ENCODE measurements at places on chromosomes 12 and 14.
A peak's percentile ranks its signal among the peaks of the same experiment; 100 is the strongest.

DNA sequence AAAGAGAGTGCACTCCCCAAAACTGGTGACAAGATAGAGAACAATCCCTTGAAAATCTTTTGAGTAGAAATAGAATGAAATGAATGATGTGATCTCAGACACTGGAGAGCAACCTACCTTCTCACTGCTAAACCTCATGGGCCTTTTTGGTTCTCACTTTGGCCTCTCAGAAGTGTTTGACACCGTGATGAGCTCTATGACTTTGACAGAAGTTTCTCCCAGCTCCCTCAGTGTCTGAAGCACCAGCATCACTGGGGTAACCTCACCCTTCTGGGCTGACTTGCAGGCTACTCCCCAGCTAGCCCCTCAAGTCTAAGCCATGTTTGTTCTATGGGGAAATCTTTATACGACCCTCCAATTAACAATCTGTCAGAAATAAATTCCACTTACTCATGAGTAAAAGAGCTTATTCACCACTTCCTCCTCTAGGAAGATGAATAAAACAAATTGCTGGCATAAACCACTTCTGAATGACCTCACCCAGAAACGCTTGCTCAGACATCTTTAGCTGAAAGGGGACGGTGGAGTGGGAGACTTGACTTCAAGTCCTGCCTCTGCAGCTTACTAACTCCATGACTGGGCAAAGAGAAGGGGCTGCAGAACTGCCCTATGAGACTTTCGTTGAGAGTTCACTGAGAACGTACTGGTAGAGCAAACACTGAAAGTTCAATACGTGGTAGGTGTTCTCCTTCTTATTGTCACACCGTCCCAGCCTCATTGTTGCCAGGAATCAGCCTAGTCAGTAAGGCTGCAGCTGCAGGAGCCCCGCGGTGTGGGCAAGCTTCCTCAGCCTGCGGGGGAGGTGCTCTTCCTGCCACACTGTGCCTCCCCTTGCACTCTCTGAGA is 46.5 kb downstream of the ST8SIA1 start:
- no peak for DNase-seq

DNA sequence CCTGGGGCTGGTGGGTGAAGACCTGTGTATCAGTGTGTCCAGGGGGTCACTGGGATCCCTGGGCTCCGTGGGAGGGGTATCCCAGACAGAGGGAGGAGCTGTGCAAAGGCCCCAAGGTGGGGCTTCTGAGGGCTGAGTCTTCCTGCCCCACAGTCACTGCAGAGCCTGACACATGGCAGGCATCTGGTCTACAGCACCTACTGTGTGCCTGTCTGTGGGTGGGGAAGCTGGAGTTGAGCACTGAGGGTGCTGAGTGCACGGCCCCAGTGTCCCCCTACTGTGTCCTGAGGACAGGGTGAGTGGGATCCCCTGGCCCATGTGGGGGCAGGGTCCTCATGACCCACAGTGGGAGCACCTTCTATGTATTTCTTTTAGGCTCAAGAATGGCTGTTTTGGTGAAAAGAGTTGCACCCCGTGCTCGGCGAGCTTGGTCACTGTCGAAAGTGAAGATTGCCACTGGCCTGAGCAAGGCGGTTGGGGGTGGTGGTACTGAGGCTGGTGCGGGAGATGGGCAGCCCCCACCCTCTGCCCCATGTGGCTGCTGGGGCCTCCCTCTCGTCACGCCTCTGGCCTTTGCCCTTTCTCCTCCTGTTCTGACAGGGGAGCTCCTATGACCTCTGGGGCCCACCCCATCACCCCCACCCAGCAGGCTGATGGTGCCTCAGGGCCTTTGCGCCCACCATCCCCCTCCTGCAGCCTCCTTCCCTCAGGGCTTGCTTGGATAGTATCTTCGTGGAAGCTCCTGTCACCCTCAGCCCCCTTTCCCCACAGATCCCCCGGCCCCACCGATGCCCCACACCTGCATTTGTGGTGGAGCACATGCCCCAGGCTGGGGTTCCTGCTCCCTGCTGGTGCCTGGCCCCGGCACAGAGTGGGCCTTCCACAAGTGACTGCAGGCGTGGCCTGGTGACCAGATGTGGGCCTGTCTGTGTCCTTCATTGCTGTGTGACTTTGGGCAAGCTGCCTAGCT is 55.8 kb downstream of the BEGAIN start:
- no peak for DNase-seq

DNA sequence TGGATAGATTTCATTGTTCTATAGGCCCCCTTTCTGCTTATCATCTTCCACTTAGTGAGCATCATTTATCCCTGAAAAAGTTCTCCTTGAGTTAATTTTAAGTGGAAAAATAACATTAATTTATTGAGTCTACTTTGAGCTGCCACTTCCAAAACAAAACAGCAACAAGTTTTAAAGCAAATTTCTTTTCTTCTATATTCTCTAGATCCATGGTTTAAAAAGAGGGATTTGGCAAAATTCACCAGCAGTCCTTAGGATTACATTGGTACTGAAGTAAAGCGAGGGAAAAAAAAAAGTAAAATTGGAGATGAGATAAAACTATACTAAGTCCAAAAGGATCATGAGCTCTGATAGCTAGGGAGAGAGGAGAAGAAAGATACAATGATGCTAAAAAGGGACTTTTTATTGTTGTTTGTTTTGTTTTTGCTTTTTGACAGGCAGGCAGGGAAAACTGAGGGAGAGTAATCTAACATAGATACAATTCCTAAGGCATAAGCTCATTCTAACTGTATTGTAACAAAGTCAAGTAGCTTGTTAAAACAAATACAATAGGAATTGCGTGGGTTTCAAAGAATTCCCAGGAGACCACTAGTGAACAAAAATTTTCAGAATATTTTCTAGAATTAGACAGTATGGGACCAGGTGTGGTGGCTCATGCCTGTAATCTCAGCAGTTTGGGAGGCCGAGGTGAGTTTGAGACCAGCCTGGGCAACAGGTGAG is 19.2 kb upstream of the PLEKHA5 start:
- no peak for DNase-seq

GRCh38 chr12:124727922-124728321 is 135.7 kb downstream of the SCARB1 start:
- DNase-seq: no peak

DNA sequence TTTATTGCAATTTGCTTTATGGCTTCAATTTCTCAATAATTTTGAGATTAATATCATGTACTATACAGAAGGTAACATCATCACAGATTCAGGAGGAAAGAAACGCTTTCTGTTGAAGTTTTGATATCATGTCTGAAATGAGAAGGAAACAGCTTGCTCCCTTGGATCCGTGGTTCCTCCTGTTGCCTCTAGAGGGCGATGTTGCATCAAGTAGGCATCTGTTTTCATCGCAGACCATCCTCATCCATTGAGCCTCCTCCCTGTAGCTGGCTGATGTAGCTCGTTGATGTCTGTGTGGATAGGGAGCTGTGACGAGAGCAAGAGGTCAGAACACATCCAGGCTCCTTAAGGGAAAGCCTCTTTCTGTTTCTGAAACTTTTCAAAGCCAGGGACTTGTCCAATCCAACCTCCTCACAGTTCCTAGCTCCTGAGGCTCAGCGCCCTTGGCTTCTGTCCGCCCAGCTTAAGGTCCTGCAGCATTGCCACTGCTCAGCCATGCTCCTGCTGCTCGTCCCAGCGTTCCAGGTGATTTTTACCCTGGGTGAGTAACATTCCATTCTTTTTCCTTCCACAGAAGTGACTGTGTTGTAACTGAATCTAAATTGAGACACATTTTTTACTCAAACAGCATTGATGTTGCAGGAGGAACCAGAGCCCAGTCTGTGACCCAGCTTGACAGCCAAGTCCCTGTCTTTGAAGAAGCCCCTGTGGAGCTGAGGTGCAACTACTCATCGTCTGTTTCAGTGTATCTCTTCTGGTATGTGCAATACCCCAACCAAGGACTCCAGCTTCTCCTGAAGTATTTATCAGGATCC is 304.8 kb upstream of the OR4E1 start:
- DNase-seq: no peak

GRCh38 chr12:51415931-51416330 is 8.7 kb upstream of the SLC4A8 start:
- DNase-seq: peak; percentile 56

DNA sequence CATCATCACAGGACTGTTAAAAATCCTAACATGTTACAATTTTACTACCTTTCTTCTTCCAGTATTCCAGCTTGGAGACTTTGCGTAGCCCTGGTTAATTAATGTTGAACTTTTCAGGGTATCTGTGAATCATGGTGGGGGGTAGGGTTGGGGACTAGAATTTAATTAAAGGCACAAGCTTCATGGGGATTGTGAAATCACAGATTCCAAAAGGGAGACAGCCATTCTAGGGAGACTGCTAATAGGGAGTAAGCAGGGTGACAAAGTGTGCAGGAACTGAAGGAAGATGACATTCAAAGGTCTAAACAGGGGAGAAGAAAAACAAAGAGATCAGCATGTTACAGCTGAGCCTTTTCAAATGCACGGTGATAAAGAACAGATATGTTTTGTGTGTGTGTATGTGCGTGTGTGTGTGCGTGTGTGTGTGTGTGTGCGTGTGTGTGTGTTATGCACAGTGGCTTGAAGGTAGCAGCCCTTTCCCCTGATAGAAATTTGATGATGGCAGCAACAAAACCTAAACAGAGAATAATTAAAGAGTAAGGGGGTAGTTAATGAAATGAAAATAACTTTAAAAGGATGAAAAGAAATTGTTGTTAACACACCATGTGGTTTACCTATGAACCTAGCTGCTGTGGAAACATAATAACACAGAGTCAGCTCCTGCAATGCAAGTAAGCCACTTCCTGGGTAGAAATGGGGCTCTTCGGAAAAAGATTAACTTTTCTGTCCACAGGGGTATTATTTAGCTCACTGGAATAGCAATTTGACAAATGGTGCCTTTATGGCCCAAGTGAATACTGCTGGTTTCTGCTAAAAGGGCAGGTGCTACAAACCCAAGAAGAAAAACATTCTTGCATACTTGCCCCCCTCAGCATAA is 581.7 kb downstream of the DIO2 start:
- DNase-seq: no peak

DNA sequence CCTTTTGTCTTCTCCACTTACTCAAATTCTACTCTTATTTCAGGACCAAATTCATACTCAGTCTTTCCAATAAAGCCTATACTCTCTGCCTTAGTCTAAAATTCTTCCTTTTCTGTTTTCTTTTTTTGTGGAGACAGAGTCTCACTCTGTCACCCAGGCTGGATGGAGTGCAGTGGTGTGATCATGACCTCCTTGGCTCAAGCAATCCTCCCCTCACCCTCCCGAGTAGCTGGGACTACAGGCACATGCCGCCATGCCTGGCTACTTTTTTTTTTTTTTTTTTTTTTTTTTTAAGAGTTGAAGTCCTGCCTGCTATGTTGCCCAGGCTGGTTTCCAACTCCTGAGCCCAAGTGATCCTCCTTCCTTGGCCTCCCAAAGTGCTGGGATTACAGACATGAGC is 11.9 kb downstream of the SRP54 start:
- no peak for DNase-seq

- DNase-seq: no peak
Measured at GRCh38 chr12:107374161-107374840, 281.0 kb upstream of the CRY1 start.

- no peak for DNase-seq
Measured at GRCh38 chr12:6828781-6829535, 751 bp downstream of the P3H3 start.

GRCh38 chr14:71467361-71467811 is 464.8 kb upstream of the RGS6 start:
- DNase-seq: no peak

- DNase-seq: no peak
Measured at GRCh38 chr14:105641075-105641937, 114.9 kb downstream of the TMEM121 start.

DNA sequence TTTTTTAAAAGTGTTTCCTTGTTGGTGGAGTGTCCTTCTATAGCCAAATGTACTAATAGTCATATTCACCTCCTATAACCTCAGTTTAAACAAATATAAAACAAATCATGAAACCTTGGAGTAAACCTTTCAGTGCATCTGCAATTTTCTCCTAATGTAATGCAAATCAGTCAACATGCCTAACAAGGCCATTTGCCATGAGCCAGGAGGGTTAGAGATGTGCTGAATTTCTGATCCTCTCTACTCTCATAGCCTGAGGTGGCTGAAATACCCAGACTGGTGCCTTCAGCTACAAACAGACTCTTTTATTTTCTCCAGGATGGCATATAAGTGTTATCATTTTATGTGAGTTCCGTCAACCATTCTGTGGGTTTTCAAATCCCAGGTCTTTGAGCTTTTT is 908.1 kb downstream of the GALC start:
- DNase-seq: no peak

- DNase-seq: peak; percentile 57
Measured at GRCh38 chr12:40733871-40734270, 41.6 kb downstream of the CNTN1 start.

DNA sequence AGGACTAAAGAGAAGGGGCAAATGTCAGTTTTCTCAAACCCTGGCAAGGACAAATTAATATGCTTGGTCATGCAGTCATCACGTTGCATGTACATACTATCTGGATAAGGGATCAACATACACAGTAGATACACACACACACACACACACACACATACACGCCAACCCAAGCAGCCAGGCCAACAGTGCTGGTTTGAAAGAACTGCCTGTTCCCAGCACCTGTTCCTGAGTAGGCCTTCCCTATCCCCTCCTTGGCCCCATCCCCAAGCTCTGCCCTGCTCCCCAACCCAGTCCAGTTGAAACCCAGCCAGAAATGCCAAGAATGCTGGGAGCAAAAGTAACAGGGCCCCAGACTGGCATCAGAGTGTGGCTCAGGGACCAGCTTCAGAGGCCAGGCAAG is 4.4 kb downstream of the ITGA7 start:
- DNase-seq: no peak

DNA sequence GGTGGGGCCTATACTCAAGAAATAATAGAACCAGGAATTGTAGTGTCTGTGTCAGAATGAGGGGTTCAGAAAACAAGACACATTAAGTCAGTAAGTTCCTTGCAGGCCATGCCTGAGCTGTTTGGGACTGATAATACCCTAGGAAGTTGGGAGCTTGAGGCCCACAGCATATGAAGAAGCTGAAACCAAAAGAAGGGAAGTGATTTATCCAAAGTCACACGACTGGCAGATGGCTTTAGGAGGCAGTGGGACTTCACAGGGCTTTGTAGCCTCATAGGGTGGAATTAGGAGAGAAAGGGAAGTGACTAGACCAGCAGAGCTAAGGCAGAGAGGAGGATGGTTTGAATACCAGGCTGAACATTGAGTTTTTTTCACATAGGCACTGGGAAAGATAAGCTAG is 56.6 kb upstream of the SRSF5 start:
- DNase-seq: no peak

DNA sequence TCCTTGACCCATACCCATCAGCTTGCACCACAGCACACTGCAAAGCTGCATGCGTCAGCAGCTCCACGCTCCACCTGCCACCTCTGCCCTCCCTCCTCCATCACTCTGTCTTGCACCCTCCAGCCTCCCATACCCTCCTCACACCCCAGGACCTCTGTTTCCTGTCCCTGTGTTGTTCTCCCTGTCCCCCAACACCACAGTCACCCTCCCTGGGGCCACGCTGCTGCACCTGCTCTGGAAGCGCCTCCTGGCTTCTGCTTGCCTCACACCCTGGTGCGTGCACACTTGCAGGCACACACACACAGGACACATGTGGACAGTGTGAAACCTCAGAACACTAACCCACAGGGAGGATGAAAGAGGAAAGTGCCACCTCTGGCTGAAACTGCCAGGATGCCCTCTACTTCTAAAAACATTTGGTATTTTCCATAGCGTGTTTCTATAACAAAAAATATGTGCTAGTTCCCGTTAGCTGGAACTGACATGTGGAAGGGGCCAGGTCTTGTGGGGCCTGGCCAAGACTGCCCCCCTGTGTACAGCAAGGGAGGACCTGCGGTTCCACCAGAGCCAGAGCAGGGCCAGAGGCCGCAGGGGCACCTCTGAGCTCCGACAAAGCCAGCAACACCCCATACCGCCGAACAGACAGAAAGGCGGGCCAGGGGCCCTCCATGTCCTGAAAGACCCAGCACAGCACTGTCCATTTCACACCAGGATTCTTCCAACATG is 10.0 kb downstream of the BRF1 start:
- DNase-seq: no peak

Measured in retinal pigment epithelial cell (primary cell).